ENCODE measurements at places on chromosomes 6 and 20. TPM values are rescaled to one million over a fixed set of nuclear protein-coding genes. Genes with fewer than 3 reads are reported as not detected.

FERMT1 gene
- total RNA-seq: 2.0 TPM

KCNK5 gene
- total RNA-seq: 16.0 TPM

NKX2-2 gene
- total RNA-seq: 3.5 TPM

TOX2 gene
- 0.24 TPM for total RNA-seq

NKX2-4 gene
- total RNA-seq: not detected

TMEM170B gene
- 1.2 TPM for total RNA-seq

CST8 gene
- total RNA-seq: not detected

PCMTD2 gene
- 36.2 TPM for total RNA-seq

BTNL2 gene
- not detected for total RNA-seq

CLDN20 gene
- not detected for total RNA-seq

PRDM13 gene
- not detected for total RNA-seq

PCSK2 gene
- 5.5 TPM for total RNA-seq

TINAG gene
- total RNA-seq: not detected

TPX2 gene
- not detected for total RNA-seq

HLA-DPB1 gene
- total RNA-seq: 13.0 TPM

KHDC1 gene
- total RNA-seq: 1.4 TPM

PPP1R3D gene
- total RNA-seq: 3.0 TPM

LST1 gene
- 12.9 TPM for total RNA-seq

MEI4 gene
- 0.58 TPM for total RNA-seq

FHL5 gene
- total RNA-seq: 4.2 TPM

GRCh38 chr20:53677447-53678314 lies 84.0 kb upstream of the ZNF217 start:
- no peak for DNase-seq

GRCh38 chr6:3919849-3920248 lies 70.7 kb downstream of the FAM50B start:
- DNase-seq: no peak

GRCh38 chr20:53157443-53158408 lies 185.6 kb downstream of the TSHZ2 start:
- peak; percentile 71 for DNase-seq

DNA sequence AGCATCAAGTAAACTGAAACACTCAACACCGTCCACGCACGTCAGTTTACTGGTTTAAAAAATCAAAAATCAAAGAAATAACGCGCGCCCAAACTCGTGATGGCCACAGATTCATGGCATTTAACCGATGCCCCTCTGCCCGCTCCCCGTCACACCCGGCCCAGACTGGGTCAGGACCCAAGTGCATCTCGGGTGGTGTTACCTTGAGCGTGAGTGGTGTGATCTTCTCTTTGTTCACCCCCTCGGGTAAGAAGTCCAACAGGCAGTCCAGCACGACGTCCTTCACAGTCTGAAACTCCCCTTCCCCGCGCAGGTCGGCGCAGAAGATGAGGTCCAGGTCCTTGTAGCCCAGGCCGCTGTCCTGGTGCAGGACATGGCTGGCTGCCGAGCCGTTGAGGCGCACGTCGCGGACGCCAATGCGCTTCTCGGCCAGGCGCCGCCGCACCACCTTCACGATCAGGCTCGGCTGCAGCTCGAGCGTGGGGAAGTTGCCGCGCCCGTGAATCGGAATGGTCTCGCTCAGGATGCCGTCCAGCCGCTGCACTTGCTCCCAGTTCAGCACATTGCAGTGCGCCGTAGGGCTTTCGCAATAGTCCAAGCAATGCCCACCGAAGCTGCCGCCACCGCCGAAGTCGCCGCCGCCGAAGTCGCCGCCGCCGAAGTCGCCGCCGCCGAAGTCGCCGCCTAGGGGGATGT lies 945 bp downstream of the TENT5A start:
- DNase-seq: peak; percentile 53

GRCh38 chr6:154187203-154187602 lies 148.2 kb downstream of the OPRM1 start:
- no peak for DNase-seq

- no peak for DNase-seq
Measured at GRCh38 chr20:25539742-25540672, 45.3 kb downstream of the NINL start.

DNA sequence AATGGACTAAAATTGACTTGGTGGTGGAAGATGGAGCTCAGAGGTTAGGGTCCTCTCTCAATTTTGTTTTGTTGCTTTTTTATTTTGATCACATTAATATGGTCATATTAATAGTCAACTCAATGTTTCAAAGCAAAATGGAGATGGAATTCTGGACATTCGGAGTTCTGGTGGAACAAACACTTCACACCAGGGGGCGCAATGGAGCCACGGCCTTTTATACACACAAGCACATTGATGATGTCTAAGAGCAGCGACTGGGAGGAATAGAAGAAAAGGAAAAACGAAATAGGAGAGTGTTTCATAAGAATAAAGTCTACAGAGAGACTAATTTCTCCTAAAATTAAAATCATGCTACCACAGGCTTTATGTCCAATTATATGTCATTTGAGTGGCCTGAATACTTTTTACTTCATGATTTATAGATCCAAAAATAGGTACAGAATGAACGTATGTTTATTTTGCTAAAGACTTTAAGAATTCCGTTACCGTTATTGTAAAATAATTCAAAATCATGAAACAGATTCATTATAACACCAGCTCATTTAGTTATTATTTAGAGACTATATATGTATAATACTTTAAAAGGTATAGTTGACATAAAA lies 197.6 kb upstream of the SASH1 start:
- peak; percentile 75 for DNase-seq

DNA sequence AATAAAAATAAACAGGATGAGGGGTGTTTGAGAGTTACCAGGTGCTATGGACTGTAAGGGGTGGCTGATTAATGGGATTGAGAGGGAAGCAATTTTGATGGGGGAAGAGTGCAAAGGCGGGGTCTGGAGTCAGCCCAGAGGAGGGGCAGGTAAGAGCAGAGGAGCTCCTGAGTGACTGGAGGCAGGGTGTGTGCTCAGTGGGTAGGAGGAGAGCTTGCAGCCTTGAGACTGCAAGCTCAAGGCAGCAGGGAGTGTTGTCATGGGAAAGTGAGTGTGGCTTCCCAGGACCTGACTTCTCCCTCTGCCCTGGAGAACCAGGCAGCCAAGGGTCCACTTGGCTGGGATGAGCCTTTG lies 54.2 kb downstream of the RAB44 start:
- no peak for DNase-seq

GRCh38 chr6:33193619-33194018 lies 1.4 kb upstream of the COL11A2 start:
- no peak for DNase-seq

- no peak for DNase-seq
Measured at GRCh38 chr6:30861257-30862048, 22.9 kb upstream of the DDR1 start.

- no peak for DNase-seq
Measured at GRCh38 chr6:24775520-24776058, 852 bp downstream of the GMNN start.

GRCh38 chr20:14830466-14830865 lies 493.1 kb upstream of the FLRT3 start:
- no peak for DNase-seq

- no peak for DNase-seq
Measured at GRCh38 chr6:10396785-10397184, 18.1 kb downstream of the TFAP2A start.

GRCh38 chr6:169093770-169094551 lies 159.7 kb downstream of the THBS2 start:
- no peak for DNase-seq

GRCh38 chr20:25369971-25370370 lies 20.7 kb downstream of the ABHD12 start:
- no peak for DNase-seq

DNA sequence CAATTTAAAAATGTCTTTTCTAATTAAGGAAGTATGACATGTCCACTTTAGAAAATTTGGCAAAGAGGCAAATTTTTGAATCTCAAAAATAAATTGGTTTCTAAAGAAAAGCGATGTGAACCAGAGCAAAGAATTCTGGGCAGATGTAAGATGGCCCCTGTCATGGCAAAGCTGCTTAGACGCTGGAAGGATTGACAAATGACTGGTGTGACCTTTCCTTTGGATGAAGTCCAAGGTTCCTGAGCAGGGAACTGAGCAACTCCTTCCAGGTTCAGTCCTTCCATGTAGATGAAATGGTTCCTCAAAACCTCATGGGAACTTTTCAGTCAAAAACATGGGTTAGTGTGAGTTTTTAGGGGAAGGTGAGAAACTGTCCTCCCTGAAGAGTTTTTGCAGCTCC lies 25.1 kb downstream of the BRPF3 start:
- no peak for DNase-seq

DNA sequence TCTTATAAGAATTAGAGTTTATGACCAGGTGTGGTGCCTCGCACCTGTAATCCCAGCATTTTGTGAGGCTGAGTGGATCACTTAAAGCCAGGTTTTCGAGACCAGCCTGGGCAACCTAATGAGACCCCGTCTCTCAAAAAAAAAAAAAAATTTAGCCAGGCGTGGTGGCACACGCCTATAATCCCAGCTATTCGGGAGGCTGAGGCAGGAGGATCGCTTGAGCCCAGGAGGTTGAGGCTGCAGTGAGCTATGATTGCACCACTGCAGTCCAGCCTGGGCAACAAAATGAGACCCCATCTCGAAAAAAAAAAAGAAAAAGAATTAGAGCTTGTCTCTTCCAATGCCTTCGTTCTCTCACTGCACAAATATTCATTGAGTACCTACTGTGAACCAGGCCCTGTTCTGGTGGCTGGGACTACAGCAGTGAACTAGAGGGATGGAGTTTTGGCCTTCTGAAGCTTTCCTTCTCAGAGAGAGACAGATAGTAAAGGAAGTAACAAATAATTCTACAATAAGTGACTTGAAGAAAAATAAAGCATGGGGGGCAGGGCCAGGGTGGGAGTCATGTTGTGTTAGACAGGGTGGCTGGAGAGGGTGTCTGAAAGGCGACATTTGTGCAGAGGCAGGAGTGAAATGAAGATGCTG lies 56.4 kb downstream of the HNF4A start:
- no peak for DNase-seq

- no peak for DNase-seq
Measured at GRCh38 chr20:47353692-47354463, 2.6 kb downstream of the ZMYND8 start.

DNA sequence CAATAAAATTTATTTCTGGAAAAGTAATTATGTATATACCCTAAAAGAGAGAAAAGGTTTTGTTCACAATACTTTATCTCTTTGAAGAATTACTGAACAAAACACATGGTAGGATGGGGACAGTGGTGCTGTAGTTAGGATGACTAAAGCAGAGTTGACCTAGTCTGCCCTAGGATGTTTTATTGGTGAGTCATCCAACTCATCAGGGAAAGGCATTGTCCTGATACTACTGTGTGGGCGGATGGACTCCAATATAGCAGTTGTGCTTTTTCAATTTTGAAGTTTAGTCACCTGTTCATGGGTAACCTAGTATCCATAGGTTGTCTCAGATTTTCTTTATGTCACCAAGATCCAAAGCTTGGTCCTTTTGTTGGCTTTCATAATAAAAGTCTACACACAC lies 53.3 kb upstream of the EYS start:
- DNase-seq: no peak

DNA sequence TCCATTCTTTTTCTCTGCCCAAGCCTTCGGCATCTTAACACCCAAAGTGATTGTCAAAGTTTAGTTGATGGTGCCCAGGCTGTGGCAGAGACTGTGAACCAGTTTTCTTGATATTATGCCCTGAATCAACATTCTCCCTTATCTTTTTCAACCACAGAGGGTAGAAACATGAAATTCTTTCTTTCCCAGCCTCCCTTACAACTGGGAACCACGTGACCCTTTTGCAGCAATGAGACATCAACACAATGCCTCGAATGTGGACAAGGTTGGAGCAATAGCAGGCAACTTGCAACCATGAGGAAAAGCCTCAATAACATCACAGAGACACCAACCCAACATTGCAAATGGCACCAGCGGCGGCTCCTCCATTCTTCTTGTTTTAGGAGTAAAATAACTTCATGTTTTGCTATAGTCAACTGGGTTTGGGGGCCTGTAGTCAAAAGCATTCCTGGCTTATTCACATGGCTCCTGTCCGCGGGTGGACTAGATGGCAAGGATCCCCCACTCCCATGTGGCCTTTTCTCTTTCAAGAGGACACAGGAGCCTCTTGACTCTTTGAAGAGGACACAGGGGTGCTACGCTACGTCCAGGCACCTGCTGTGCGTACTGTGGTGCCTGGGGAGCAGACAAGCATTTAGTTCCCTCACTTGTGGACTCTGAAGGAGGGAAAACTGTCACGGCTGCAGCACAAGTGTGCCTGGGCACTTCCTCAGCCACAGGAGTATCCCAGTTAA lies 90.5 kb downstream of the NOL4L start:
- no peak for DNase-seq

DNA sequence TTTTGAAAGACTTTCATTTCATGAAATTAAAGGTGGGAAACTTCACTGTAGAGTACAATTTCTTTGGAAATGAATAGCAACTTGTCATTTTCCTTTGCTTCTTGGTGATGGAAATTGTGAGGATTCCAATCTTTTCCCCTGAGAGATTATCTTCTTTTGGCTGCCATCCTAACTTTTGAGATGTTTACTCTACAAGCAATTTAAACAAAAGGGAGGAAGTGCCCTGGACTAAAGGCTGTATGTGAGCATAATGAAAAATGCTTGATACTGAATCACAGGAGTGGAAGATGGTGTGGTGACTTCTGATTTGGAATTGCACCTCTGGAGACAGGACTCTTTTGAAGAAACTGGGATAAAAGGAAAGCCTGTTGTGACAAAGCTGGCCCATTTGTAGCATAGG lies 43.1 kb upstream of the JAG1 start:
- DNase-seq: no peak

GRCh38 chr6:33817489-33817888 lies 13.7 kb upstream of the MLN start:
- no peak for DNase-seq

- DNase-seq: no peak
Measured at GRCh38 chr6:9984607-9985006, 430.3 kb downstream of the TFAP2A start.

- DNase-seq: no peak
Measured at GRCh38 chr20:44054118-44054517, 132.9 kb downstream of the JPH2 start.

GRCh38 chr6:45946352-45946751 lies 69.3 kb downstream of the CLIC5 start:
- no peak for DNase-seq

GRCh38 chr6:17281497-17282481 lies 628 bp downstream of the RBM24 start:
- peak; percentile 60 for DNase-seq

GRCh38 chr6:26550250-26550993 lies 12.3 kb downstream of the HMGN4 start:
- peak; percentile 41 for DNase-seq

DNA sequence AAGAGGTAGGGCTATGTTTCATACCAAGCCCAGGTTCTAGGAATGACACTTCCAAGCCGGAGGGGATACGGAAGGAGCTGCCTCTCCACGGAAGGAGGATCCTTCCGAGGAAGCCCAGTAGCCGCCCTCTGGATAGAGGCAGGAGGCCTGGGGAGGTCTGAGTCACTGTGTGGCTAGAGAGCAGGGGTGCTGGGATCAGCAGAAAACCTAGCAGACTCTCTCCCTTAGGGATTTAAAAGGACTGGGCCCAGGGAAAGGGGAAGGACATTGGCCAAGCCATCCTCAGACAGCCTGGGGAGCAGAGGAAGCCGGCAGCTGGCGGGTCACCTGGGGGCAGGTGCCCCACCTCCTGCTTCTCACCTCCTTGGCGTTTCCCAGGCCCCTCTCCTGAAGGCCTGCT lies 36.6 kb upstream of the NFATC2 start:
- no peak for DNase-seq

- no peak for DNase-seq
Measured at GRCh38 chr20:51800872-51801121, 1.5 kb downstream of the SALL4 start.

- no peak for DNase-seq
Measured at GRCh38 chr6:18324706-18325042, 60.3 kb upstream of the DEK start.

All from pancreas (tissue), 10 donors.